ENCODE measurements at places on chromosomes 3 and 15. TPM values are rescaled to one million over a fixed set of nuclear protein-coding genes. Genes with fewer than 3 reads are reported as not detected.

The DUOXA2 gene
- 0.10 TPM for polyA plus RNA-seq

The KLF15 gene
- polyA plus RNA-seq: 8.3 TPM

The TMEM108 gene
- 43.1 TPM for polyA plus RNA-seq

- DNase-seq: no peak
Measured at GRCh38 chr3:196774848-196775422, 35.3 kb downstream of the PAK2 start.

- no peak for DNase-seq
Measured at GRCh38 chr3:72397586-72397985, 450.7 kb downstream of the SHQ1 start.

DNA sequence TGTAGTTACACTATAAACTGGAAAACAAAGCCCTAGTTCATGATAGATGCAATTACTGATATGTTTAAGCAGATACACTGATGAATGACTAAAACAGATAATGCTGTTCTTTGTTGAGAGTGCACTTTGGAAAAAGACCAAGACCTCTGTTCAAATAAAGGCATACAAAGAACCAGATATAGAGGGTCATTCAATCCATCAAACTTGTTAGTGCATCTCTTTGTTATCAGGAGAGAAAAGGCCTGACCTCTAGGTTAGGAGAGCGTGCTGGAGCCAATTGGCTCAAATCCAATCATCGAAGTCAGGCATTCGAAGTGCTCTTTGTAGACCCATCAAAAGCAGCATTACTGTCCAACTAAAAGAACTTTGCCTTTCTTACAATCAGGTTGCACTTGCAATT, 124.2 kb downstream of the TFG start:
- no peak for DNase-seq

DNA sequence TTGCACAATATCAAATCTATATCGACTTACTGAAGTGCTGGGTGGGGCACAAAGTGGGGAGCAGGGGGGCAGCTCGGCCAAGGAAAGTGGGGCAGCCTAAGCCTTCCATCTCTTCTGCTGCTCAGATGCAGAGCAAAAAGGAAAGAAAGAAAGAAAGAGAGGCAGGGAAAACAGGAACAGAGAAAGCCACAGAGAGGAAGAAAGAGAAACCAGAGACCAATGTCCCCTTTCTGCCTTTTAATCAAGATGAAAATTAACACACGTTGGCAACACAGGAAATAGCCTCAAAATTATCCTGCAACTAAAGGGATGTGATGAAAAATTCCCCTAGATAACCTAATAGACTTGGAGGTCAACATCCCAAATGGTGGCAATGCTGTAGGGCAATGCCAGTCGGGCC, 72.2 kb upstream of the RAD18 start:
- DNase-seq: no peak

GRCh38 chr15:83046558-83047127, 20.4 kb downstream of the BTBD1 start:
- DNase-seq: no peak

DNA sequence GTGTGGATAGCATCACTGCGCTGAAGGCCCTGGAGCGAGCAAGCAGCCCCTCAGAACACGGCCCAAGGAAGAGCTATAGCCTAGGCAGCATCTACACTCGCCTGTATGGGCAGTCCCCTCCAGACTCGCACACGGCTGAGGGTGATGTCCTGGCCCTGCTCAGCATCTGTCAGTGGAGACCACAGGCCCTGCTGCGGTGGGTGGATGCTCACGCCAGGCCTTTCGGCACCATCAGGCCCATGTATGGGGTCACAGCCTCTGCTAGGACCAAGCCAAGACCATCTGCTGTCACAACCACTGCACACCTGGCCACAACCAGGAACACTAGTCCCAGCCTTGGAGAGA, 20.5 kb downstream of the ATRIP start:
- no peak for DNase-seq

DNA sequence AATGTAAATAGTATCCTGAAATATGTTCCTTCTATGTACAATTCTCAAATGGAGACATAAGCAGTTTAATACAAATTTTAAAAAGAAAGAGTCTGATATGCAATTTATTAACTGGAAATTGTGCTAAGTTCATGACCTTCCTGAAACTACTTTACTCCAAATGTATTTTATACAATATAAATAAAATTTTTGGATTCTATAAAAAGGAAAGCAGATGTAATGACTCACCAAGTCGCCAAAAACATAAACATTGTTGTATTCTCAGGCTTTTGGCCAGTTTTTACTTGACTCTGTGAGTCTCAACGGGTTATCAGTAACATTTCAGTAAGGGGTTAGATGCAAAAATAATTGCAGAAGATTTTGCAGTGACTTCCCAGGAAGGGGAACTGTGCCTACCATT, 948.2 kb downstream of the EPHA3 start:
- DNase-seq: peak; percentile 64

GRCh38 chr15:70453238-70453637, 310.1 kb downstream of the UACA start:
- no peak for DNase-seq

- DNase-seq: no peak
Measured at GRCh38 chr3:75180945-75181298, 483.2 kb upstream of the FRG2C start.

GRCh38 chr3:177894081-177894728, 642.0 kb upstream of the KCNMB2 start:
- DNase-seq: no peak

- DNase-seq: no peak
Measured at GRCh38 chr3:22115581-22115980, 364.6 kb upstream of the ZNF385D start.

- no peak for DNase-seq
Measured at GRCh38 chr3:135082706-135083105, 287.6 kb downstream of the EPHB1 start.
